ENCODE measurements at places on chromosomes 7 and 10. TPM values are rescaled to one million over a fixed set of nuclear protein-coding genes. Genes with fewer than 3 reads are reported as not detected.

DNA sequence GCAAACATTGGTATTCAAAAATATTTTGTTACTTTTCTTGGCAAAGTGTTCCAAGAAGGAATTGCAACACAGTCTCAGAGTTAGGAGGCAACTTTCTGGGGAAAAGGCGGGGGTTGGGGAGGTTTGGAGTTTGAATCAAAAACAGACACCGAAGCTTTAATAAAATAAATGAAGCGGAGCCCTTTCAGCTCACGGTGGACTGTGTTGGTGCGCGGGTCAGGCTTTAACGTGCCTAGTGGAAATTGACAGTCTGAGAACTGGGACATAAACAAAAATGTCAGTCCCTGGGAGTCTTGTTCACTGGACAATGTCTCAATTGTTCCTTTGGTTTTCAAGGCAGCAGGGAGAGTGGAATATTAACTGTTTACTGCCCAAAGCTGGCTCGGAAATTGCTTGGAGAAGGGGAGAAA, 109.3 kb downstream of the TCF7L2 start:
- no peak for DNase-seq

- DNase-seq, result no peak
Observed at GRCh38 chr7:155834486-155835048, 22.3 kb upstream of the SHH start.

- no peak for DNase-seq
Observed at GRCh38 chr10:8238986-8239385, 184.5 kb downstream of the GATA3 start.

- DNase-seq, result no peak
Observed at GRCh38 chr10:60270426-60270825, 119.2 kb downstream of the ANK3 start.

GRCh38 chr10:79230328-79230830, 116.9 kb upstream of the PPIF start:
- DNase-seq, result no peak

PVRIG gene
- total RNA-seq, result not detected

DNA sequence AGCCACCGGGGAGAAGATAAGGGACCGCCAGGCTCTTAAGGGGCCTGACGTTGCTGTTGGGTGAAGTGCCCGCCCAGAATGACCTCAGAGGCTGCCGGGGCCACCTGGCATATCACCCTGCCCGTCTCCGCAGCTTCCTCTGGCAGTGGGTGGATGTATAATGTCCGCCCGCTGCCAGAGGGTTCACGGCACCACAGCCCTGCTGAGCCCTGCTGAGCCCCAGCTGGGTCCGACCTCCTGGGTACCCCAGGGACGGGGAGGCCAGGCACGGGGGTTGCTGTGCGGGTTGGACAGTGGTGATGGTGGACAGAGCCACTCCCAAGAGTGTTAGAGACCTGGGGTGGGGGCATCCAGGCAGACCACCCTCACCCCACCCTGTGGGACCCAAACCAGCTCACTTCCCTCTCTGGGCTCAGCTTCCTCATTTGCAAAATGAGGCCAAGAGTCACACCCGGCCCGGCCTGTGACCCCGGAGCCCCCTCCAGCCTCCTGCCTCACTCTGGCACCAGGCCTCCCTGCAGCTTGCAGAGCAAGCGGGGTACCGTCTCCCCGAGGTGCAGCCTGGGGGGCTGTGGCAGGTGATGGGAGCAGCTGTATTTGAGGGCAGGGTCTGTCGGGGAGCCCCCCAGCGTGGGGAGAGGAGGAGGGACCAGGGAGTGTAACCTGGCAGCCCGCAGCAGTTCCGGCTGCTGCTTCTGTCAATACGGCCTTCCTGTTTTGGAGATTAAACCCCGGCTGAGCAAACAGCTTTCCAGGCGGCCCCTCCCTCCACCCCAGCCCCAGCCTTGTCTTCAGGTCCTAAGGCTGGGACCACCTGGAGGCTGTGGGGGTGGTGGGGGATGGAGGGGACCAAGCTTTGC, 8.4 kb upstream of the LFNG start:
- DNase-seq, result no peak

DNA sequence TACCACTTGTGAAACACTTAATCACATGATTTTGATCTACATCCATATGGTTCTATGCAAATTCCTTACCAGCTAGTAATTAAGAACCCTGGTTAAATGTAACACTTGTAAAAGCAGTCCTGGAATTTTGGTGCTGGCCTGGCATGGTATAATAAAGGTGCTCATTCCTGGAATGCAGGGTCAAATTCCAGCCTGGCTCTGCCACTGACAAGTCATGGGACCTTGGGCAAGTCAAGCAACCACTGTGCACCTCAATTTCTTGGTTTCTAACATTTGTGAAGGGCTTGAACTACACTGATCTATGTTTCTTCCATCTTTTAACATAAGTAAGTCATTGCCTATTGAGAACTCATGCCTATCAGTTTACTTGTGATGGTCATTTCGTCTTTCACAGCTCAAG, 91.9 kb upstream of the PIK3CG start:
- DNase-seq, result peak; percentile 76

SLC16A12 gene
- 1.2 TPM for total RNA-seq

DNA sequence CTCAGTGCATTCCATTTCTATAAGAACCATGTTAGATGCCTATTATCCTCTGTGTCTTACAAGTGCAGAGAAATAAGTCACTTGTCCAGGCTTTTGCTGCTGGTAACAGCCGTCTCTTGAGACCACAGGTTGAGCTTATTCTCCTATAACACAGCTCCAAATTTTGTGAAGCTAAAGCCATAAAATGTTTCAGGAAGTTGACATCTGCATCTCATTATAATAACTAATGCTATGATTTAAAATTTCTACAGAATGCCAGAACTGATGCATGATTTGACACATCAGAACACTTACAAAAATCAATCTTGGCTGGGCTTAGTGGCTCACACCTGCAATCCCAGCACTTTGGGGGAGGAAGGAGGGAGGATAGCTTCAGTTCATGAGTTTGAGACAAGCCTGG, 986.9 kb downstream of the TYW1 start:
- no peak for DNase-seq

DNA sequence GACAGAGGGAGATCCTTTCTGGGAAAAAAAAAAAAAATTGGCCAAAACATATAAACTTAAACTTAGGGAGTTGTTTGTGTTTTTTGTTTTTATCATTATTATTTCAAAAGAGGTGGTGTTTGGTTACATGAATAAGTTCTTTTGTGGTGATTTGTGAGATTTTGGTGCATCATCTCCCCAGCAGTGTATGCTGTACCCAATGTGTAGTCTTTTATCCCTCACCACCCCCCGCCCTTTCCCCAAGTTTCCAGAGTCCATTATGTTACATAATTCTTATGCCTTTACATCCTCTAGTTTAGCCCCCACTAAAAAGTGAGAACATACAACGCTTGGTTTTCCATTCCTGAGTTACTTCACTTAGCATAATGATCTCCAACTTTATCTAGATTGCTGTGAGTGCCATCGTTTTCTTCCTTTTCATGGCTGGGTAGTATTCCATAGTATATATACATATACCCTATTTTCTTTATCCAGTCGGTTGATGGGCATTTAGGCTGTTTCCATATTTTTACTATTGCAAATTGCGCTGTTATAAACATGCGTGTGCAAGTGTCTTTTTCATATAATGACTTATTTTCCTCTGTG, 148.1 kb upstream of the ZNF92 start:
- no peak for DNase-seq

CTBP2 gene
- total RNA-seq, result 106 TPM

DNA sequence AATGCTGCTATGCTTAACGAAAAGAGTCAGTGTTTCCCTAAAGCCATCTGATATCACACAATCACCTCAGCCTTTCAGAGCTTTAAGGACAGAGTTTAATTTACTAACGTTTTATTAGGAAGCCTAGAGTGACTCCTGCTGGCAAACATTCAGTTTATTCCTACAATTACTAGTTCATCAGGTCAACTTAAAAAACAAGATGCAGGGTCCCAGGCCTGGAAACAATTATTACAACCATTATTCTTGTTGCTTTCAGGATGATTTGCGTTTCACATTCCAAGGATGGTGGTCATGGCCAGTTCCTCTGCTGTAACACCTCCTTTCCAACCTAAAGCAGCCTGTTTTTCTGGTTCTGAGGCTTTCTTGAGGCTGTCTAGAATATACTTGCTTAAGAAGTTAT, 1.5 kb upstream of the FAM53B start:
- no peak for DNase-seq
